Naive thymus-derived CD4-positive, alpha-beta T cell (primary cell): ENCODE measurements at places on chromosomes 6 and 20. TPM values are rescaled to one million over a fixed set of nuclear protein-coding genes. Genes with fewer than 3 reads are reported as not detected.
A peak's percentile ranks its signal among the peaks of the same experiment; 100 is the strongest.

The GRM4 gene
- total RNA-seq: not detected

The DDO gene
- total RNA-seq: 0.47 TPM

The B3GALT4 gene
- 12.9 TPM for total RNA-seq

The UNC5CL gene
- total RNA-seq: 6.4 TPM

The CCNC gene
- 42.2 and 45.9 TPM in 2 replicates for total RNA-seq

DNA sequence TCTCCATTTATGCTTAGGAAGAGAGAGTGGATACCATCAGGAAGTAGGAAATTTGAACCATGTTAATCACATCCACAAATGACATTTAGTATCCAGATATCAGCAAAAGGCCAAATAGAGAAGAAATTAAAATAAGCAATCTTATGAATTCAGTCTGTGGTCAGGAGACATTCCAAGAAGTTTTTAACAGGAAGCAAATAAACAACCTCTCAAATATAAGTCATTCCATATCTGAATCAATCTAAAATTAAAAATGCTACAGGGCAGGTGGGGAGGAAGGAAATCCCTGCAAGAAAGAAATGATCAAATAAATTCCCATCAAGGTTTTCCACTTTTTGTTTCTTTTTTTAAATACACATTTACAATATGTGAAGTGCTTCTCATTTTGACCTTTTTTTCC, 520.6 kb downstream of the LMBRD1 start:
- DNase-seq: no peak

- DNase-seq: no peak
Observed at GRCh38 chr6:148342350-148343046, at the start of gene SASH1. Gene SASH1 (plus strand): TSS chr6:148342838. CDS start chr6:148343068, 230 bp downstream.

DNA sequence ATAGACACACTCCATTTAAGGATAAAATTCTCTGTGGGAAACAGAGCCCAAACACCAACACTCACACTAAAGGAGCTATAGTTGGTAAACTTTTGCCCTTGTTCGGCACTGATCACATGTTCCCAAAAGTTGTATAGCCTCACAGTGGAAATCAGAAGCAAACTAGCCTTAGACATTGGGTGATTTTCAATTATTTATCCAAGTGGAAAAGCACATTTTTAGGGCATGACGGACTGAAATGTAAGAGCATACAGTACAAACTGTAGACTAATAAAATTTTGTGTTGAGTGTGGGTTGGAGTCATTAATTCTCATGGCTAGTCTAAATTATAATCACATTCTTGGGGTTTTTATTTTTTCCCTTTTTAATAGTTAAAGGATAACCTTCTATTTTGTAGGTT, 202.4 kb downstream of the MOXD1 start:
- no peak for DNase-seq

GRCh38 chr20:19867074-19867473, 109.0 kb downstream of the RIN2 start:
- no peak for DNase-seq

GRCh38 chr6:134318236-134318973, 493 bp upstream of the SGK1 start:
- DNase-seq: no peak

- no peak for DNase-seq
Observed at GRCh38 chr6:111210194-111210728, 123.0 kb downstream of the SLC16A10 start.

DNA sequence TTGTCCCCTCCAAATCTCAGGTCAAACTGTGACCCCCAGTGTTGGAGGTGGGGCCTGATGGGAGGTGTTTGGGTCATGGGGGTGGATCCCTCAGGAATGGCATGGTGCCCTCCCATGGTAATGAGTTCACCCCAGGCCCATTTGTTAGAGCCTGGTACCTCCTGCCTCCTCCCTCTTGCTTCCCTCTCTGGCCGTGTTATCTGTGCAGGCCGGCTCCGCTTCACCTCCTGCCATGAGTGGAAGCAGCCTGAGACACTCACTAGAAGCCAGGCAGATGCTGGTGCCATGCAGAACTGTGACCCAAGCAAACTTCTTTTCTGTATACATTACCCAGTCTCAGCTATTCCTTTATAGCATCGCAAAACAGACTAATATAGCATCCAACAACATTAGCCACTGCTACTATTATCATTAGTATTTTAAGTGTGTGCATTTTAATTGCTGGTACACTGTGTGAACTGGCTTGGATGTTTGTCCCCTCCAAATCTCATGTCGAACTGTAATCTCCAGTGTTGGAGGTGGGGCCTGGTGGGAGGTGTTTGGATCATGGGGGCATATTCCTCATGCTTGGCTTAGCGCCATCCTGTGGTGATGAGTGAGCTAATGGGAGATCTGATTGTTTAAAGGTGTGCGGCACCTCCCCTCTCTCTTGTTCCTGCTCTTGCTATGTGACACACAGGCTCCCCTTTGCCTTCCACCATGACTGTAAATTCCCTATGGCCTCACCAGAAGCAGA, 12.2 kb upstream of the OSER1 start:
- no peak for DNase-seq

DNA sequence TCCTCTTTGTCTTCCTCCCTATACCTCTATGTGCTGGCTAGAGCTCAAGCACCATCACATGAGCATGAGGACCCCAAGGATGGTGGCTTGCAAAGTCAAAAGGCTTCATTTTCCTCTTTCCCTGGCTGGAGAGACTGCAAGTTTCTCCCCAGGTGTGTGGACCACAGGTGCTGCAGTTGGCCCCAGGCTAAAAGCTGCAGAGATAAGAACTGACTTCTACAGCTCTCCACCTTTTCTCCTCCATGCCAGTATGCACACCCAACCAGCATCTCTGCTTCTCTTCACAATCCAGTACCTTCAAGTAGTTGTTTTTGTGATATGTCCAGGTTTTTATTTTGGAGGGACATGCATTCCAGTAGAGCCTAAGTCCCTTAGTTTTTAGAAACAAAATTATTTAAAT, 29.1 kb downstream of the PRKN start:
- no peak for DNase-seq

DNA sequence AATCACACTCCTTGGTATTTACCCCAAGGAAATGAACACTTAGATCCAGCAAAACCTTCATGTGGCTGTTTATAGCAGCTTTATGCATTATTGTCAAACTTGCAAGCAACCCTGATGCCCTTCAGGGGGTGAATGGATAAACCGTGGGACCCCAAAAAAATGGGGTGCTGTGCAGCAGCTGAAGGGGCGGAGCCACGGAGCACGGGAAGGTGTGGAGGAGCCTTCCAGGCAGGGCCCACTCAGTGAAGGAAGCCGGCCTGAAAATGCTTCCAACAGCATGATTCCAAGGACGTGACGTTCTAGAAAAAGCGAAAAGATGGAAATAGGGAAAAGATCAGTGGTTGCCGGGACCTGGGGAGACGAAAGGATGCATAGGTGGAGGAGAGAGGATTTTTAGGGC, 25.6 kb upstream of the FRMD1 start:
- DNase-seq: no peak

DNA sequence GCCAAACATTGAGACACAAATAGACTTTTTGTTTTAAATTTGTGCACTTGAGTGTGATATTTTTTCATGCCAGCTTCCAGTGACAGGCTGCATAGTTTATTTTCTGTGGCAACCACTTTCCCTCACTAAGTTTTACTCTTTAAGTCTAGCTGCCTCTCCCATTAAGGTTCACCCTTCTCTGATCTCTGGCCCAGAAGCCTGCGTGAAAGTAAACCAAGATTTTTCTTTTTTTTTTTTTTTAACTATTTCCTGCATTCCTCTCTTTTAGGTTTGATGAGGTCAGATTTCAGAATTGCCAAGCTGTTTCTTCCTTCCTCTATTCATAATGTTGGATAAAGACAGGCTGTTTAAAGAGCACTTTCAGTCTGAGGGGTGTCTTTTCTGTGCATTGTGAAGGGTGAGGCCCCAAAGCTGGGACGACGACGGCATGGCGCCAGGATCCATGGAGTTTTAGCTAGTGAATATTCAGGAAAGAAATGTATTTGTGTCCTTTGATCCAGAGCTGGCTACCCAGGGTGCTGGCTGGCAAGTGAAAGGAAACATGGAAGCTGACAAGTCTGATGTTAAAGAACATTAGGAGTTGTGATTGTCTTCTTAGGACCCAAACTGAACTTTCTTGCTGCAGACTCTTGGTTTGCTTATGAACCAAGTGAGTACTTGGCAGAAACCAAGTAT, 50.7 kb downstream of the DOK5 start:
- DNase-seq: no peak

DNA sequence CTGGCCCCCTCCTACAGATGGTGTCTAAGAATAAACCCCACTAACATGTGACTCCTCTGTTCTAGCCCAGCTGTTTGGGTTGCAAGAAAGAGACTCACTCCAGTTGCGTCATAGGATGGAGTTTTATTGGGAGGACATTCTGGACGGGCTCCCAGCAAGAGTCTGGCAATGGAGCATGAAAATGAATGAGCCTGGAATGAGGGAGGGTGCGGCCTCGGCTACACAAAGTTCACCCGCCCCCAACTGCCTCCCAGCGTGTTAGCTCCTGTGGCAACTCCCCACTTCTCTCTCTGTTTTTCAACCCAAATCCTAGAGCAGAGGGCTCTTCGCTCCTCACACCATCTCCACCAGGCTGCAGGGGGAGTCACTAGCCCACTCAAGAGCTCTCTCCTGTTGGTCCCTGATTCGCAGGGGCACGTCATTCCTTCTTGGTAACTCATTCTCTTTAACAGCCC, 5.1 kb upstream of the ADAM33 start:
- no peak for DNase-seq

GRCh38 chr6:14037402-14038277, 79.9 kb upstream of the CD83 start:
- no peak for DNase-seq

DNA sequence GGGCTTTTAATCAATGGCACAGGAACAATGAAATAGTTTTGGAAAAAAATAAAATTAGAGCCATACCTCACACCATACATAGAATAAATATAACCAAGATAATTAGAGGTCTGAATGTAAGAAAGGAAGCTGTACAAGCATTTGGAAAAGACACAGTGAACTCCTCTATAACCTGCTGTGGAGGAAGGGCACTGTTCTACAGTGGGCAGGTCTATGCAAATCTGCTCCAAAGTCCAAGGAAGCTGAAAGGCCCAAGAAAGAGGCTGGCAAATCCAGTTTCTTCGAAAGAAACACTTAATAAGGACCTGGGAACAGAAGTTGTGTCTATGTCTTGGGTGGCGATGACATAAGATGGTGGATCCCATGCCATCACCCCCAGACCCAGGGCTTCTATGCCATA, 169.4 kb upstream of the RALGAPA2 start:
- DNase-seq: no peak

DNA sequence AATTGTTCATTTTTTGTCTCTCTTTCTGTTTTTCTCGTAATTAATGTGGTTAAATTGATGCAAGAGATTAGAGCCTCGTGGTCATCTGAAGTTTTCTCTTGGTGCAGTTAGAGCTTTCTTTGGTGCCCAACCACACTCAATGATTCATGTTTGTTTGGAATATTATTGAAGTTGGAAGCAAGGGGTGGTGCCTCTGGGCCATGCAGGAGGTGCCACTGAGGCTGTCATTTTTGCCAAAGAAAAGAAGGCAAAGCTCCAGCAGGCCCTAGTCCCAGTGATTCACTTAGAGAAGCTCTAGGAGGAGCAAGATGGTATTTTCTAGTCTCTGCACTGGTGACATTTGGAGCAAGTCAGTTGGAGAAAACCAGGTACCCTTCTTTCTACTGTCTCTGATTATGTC, 144.5 kb upstream of the RALGAPA2 start:
- DNase-seq: no peak

GRCh38 chr6:168370310-168370991, 50.9 kb upstream of the DACT2 start:
- DNase-seq: peak; percentile 54

DNA sequence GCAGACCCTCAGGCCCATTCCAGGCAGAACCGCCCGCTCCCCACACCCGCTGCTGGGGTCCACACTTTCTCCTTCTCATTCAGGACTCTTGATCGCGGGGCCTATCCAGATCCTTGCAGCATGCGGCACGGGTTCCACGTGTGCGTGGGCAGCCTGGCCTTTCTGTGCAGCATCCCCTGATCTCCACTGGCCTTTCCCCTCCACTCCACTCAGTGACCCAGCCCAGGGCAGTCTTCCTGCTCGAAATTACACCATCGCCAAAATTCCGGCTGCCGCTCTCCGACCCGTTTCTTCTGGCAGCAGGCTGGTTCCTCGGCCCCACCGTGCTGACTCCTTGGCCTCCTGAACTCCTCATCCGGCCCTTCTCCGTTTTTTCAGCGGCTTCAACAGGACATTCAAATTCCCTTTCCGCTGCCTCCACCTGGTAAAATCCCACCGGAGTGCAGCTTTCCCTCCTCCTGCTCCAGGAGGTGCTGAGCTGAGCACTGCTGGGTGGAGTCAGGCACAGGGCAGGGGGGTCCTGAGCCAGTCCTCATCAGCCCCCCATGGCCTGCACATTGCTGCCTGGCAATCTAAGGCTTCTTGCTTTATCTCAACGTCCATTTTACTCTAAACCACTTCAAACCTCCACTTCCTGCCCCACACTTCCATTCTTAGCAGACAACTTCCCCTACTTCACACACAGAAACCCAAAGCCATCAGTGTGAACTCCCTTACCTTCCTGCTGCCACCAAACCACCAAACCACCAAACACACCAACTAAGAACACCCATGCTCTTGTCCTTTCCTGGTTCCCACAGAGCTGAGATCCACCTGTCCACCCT, 9.0 kb downstream of the SFT2D1 start:
- no peak for DNase-seq
